ENCODE measurements at places on chromosomes 6 and 20.

- no peak for DNase-seq
These were observed 12.4 kb downstream of the WFDC3 start for GRCh38 chr20:45779011-45779915.

GRCh38 chr6:31497531-31498476, at the start of gene MICB:
TSS of gene MICB (plus strand) at chr6:31498145. CDS start at chr6:31498194, 49 bp downstream.
- peak; percentile 78 for DNase-seq

GRCh38 chr6:24667378-24667803, 514 bp downstream of the ACOT13 start:
- no peak for DNase-seq

DNA sequence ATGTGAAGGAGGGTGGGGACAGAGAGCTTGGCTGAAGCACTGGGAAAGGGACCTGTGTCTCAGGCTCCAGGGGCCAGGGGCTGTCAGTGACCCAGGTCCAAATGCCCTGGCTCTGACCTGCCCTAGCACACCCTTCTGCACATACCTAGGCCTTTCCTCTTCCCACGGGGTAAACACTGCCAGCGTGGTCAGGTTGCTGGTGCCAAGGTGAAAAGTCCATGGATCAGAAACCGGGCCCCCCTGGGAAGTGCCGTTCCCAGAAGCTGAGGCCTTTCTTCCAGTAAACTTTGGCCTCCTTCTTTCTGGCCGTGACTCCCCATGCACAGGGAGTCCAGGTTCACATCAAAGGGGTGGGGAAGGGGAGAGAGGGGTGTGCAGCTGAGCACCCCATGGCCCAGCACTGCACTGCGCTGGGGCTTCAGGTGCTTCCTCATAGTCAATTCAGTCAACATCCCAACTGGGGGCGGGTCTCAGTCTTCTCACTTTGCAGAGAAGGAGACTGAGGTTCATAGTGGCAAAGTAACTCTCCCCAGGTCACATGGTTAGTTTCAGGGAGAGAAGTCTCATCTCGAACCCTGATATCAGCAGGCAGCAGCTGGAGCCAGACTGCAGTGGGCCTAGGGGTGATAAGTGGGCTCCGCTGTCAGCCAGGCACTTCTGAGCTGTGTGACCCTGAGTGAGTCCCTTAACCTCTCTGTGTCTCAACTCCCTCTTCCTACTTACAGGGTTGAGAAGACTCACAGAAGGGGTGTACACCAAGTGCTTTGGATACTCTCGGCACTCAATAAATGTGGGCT, 17.0 kb downstream of the PCK1 start:
- no peak for DNase-seq

GRCh38 chr6:110392727-110393126, 22.6 kb downstream of the DDO start:
- DNase-seq, result no peak

DNA sequence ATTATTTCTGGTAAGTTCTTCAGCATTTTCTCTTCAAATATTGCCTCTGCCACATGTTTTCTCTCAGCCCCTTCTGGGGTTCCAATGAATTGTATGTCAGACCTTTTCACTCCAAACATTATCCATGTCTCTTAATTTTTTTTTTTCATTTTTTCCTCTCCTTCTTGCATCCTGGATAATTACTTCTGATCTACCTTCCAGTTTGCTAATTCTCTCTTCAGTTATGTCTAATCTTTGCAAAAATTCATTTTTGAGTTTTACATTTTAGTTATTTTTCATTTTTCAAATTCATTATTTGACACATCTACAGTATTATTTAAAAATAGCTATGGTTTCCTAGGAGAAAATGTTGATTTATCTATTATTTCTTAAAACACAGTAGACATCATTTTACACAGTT, 271.7 kb downstream of the TFAP2B start:
- no peak for DNase-seq

- no peak for DNase-seq
These were observed 31.6 kb upstream of the CSNK2A1 start for GRCh38 chr20:575230-575629.

GRCh38 chr20:38633577-38634093, 32.0 kb downstream of the ARHGAP40 start:
- DNase-seq, result peak; percentile 36

- DNase-seq, result no peak
These were observed 825 bp upstream of the FAM135A start for GRCh38 chr6:70412252-70413113.

DNA sequence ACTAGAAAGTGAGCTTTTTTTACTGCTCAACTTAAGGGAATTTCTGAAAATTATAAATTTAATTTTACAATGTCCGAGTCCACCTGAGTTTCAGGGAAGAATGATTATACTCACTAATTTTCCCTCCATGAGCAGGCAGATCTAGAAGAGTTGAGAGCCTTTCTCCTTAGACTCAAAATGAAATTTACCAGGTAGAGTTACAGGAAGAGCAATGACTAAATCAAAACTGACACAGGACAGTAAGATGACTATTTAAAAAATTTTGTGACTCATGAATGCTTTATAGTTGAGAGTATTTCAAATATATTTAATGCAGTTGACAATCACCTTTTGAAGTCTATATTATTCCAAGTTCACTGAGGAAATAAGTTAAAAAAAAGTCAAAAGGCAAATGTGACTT, 198.1 kb upstream of the NRSN1 start:
- no peak for DNase-seq

DNA sequence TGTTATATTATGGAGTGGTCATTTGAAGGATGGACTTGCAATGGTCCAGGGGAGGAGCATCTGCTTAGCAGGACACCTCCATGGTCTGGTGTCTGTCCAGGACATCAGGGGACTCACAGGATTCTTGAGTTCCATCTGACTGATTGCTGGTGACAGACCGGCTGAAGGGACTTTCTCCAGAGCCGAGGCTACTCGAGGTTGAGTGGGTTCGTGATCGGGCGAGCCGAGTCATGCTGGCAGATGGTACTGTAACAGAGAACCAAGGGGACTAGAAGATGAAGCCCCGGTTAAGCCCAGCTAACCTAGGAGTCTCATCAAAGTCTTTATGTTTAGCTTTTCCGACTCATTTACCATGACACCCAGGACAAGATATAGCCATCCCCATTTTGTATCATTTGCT, 7.5 kb upstream of the SLA2 start:
- no peak for DNase-seq

- DNase-seq, result no peak
These were observed 59.7 kb downstream of the SYNJ2 start for GRCh38 chr6:158041370-158041769.

DNA sequence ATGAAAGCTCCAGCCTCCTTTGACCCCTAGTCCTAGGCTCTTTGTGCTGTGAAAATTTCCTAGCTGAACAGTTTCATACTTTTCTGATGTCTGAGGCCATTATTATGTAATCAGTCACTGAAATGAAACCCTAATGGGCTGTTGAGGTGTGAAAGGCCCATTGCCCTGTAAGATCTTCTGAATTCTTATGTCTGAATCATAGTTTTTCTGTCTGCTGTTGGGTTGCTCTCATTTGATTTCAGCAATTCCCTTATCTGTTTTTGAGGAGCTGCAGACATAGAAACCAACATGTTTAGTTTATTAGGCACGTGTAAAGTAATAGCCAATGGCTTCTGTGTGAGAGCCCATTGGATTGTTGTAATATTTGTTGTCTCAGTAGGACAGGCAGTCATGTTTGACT, 118.1 kb downstream of the EYA4 start:
- DNase-seq, result no peak
